Tongue (tissue), 3 donors: ENCODE measurements at places on chromosomes 13 and 19. TPM values are rescaled to one million over a fixed set of nuclear protein-coding genes. Genes with fewer than 3 reads are reported as not detected.

DNA sequence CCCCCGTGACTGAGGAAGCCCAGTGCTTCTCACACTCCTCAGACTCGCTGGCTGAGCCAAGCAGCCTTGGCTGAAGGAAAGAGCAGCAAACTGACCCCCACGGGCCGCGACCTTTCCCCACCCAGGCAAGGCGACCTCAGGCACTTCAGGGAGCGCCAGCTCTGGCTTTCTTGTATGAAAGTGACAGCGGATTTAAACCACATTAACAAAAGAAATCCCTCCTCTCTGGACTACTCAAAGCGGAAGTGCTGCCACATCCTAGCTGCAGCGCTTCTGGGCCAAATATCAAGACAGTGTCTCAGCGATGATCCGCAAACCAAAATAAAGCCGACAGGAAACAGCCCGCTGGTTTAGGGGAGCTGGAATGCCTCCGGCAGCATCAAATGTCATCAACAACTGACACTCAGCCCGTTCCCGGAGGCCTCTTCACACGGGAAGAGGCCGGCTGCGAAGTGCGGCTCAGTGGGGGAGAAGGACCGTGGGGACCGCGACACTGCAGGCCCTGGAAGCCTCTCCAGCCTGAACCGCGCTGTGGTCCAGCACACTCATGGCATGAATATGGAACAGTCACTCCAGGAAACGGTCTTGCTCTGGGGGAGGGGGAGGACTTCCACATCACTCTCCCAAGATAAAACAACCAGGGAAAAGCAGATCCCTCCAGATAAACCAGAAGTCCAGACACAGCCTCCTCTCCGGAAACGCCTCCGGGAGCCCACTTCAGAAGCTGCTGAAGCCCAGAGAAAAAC lies 1.4 kb downstream of the RASA3 start:
- DNase-seq = peak; percentile 78

- DNase-seq = peak; percentile 73
These were observed 23.7 kb downstream of the SLC6A16 start for GRCh38 chr19:49301165-49301865.

DNA sequence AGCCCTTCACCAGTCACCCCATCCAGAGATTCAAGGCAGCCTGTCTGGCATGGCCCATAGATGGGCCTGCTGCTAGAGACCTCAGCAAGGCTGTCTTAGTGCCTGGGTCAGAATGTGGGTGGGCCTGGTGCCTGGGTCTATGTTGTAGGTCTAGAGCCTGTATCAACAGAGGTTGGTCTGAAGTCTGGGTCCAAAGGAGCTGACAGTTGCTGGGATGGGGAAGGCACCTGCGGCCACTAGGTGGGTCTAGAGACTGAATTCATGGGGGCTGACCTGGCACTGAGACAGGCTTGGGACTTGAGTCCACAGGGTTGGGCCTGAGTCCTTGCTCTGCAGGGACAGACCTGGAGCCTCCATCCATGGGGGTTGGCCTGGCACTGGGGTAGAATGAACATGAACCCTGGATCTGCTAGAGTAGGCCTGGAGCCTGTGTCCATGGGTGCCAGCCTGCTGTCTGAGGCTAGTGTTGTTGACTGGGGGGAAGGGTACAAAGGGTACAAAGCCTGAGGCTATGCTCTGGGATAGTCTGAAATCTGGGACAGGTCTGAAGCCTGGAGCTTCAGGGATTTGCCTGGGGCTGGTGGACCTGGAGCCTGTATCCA lies 516.8 kb downstream of the OLFM4 start:
- DNase-seq = no peak

GRCh38 chr13:82070416-82070815 lies 1729.5 kb upstream of the SPRY2 start:
- no peak for DNase-seq

Gene CYP4F2
- not detected for total RNA-seq
